ENCODE measurements at places on chromosomes 4 and X.

- peak; percentile 44 for DNase-seq
Observed at GRCh38 chr4:19941434-19941833, 310.3 kb upstream of the SLIT2 start.

DNA sequence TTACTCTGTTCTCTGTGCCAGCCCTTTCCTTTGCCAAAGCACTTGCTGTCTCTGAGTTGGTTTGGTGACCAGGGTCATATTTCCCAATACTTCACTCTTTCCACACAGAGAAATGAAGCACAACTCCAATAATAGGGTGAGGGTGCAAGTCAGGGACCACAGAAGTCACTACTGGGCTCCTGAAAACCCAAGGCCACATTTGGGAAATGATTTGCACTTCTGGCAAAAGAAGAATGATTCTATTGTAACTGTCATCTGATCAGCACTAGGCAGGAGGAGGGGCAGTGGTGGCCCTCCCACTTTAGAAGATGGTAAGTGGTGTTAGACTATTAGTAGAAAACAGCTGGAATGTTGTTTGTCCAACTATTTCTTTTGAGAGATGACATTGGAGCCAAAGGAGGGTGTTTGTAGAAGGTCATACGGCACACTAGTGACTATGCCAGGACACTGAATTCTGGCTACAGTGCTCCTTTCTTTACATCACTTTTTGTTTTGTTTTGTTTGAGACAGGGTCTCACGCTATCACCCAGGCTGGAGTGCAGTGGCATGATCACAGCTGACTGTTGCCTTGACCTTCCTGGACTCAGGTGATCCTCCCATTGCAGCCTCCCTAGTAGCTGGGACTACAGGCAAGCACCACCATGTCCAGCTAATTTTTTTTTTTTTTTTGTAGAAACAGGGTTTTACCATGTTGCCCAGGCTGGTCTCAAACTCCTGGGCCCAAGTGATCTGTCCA, 10.8 kb upstream of the HADH start:
- DNase-seq = no peak

DNA sequence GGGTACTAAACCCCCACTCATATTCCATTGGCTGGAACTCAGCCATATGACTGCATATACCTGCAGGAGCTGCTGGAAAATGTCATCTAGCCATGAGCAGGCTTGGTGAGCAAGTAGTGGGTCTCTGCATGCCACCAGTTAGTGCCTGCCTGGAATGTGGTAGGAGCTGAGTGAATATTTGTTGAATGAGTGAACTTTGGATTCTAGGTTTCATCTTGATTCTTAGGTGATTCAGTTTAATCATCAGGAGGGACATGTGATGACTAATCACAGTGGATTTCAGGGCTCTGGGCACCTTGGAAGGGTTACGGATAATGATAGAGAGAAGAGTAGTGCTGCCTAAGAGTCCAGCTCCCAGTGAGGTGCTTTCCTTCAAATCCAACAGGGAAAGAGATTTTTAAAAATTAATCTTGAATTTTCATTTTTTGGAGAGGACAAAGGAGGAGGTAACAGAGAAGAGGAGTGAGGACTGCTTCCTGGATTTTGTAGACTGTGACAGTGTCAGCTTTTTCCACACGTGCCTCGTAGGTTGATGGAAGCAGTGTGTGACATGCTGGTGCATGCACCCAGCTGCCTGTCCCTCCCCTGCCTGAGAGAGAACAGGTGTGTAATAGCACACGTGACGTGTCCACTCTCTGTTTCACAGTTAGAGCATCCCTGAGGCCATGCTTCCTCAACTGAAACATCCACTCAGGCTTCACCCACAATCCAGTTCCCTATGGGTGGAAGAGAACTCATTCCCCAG, 30.4 kb downstream of the NHS start:
- DNase-seq = no peak

GRCh38 chr4:53380221-53380620, 2.8 kb downstream of the FIP1L1 start:
- DNase-seq = no peak

DNA sequence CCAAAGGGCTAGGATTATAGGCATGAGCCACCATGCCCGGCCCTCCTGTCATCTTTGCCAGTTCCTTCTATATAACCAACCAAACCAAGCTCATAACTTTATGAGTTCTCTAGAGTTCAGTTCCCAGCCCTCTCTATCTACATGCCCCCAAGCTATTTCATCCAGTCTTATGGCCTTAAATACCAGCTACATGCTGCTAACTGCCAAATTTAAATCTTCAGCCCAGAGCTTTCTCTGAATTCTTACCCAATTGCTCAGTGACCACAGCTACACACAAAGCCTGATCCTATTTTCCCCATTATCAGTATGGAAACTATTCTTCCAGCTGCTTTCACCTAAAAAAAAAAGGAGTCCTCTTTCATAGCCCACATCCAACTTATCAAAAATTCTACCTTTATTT, 23.1 kb downstream of the TMEM184C start:
- peak; percentile 31 for DNase-seq

GRCh38 chr4:44319129-44319528, 129.5 kb downstream of the KCTD8 start:
- DNase-seq = no peak

- DNase-seq = no peak
Observed at GRCh38 chr4:140252742-140253555, 99.0 kb upstream of the MAML3 start.

- no peak for DNase-seq
Observed at GRCh38 chrX:30156880-30157560, 58.3 kb upstream of the MAGEB2 start.

DNA sequence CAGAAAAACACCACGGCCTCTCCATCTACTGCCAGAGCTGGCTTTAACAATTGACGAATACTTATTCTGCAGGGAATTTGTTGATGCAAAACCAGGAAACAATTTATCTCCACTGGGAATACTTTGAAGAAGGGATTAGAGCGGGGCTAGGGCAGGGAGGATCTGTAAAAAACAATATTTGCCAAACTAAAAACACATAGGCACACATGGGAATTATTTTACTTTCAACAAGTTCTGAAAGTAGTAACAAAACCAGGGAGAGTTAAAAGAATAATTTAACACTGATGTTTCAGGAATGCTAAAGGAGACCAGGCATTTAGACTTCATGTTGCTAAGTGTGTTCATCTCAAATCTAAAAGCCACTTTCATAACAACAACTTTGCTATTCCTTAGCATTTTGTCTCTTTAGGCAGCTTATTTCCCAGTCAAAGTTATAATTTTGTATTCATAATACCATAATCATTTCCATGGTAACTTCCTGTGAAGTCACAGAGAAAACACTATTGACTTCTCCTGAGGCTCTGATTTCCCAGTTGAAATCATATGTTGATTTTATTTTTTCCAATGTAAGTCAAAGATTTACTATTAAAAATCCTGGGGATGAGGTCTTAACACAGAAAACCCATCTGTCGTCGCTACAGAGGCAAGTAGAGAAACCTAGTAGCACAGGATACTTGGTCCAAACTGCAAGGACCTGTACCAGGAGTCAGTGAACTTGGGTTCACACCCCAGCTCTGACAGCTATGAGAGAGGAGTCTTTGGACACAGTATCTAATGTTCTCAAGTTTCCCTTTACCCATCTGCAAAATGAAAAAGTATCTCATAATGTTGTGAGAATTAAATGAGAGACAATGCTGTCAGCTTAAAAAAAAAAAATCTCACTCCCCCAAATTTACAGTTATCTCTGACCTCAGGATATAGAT, 69.3 kb downstream of the SH3RF1 start:
- DNase-seq = no peak

GRCh38 chrX:68461093-68461492, 27.8 kb upstream of the OPHN1 start:
- no peak for DNase-seq

DNA sequence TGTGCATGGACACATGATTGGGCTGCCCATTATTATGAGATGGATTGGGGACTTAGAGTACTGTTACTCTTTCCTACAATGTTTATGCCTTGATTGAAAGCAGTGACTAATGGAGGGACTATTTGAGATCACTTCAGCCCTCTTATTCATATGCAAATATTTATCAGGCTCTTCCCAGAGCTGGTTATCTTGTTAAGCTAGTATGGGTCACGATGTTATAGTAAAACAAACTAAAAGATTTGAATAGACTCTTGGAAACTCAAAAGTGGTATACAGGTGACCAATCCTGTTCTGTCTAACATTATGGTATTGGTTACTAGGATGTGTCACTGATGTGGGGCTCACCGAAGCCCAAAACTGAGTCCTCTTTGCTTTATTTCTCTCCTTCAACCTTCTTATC, 306.2 kb upstream of the CASK start:
- no peak for DNase-seq

GRCh38 chr4:104015680-104016079, 295.9 kb upstream of the TACR3 start:
- DNase-seq = no peak

DNA sequence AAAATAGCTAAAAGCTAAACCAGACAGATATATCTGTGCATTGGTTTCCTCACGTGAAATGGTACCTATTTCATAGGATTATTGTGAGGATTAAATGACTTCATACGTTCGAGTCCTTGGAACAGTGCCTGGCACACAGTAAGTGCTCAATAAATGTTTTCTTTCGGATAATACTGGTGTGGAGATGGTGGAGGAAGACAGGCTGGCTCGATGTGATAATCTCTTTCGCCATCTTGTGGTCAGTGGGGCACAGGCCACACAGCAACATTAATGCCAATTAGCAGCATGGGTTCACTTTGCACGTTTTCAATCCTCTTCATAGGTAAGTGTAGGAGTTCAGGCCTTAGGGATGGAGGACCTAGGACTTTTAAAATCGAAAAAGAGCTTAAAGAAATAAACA, 9.3 kb downstream of the PAGE4 start:
- no peak for DNase-seq

DNA sequence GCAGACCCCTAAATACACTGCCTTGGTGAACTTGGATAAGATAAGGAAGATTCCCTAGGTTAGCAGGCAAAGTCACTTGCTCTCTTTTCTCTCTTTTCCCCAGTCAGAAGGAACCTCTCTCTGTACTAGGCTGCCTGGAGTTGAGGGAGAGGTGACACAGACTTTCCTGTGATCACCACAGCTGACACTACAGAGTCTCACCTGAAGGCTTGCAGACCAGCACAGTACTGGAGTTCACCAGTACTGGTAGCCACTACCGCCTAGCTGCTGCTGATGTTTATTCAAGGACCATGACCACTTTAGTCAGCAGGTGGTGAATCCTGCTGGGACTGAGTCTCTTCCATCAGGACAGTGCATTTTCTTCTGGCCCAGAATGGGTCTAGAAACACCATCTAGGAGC, 63.3 kb downstream of the PTPN13 start:
- DNase-seq = no peak

- DNase-seq = no peak
Observed at GRCh38 chr4:182521011-182521410, 277.8 kb downstream of the TENM3 start.

DNA sequence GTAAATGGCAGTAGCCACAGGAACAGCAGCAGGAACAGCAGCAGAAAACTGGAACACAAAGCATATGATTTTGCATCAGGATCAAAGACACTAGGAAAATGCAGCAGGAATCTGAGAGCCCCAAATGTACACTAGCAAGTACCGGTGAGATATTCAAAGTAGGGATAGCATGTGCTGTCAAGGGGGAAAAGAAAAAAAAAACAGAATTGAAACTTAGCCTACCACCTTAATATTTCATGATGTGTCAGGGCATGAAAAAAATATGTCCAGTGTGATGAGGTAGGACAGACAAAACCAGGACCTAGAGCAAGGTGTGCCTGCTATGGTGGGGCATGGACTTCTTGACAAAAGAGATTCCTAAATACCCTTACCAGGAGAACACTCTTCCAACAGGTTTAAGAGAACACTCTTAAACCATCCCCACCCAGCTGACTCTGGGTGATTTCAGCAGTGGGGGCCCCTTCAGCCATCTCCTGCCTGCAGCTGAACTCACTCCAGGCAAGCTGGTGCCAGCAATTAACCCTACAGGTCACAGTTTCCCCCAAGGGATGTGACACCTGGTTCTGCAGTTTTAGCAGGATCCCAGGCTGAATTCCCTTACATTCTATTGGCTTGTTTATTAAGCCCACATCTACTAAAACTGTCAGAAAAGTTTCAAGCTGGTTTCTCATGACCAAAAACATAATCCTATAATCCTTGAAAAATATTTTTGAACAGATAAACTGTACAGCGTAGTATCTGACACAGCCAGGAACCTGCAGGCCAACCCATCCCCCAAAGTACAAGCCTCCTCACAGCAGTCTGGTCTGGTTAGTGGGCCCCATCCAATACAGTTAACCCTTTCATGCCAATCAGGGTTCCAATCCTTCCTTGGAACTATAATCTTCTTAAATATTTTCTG, 62.9 kb upstream of the FMR1 start:
- no peak for DNase-seq

GRCh38 chrX:83916525-83916924, 55.6 kb downstream of the CYLC1 start:
- no peak for DNase-seq

DNA sequence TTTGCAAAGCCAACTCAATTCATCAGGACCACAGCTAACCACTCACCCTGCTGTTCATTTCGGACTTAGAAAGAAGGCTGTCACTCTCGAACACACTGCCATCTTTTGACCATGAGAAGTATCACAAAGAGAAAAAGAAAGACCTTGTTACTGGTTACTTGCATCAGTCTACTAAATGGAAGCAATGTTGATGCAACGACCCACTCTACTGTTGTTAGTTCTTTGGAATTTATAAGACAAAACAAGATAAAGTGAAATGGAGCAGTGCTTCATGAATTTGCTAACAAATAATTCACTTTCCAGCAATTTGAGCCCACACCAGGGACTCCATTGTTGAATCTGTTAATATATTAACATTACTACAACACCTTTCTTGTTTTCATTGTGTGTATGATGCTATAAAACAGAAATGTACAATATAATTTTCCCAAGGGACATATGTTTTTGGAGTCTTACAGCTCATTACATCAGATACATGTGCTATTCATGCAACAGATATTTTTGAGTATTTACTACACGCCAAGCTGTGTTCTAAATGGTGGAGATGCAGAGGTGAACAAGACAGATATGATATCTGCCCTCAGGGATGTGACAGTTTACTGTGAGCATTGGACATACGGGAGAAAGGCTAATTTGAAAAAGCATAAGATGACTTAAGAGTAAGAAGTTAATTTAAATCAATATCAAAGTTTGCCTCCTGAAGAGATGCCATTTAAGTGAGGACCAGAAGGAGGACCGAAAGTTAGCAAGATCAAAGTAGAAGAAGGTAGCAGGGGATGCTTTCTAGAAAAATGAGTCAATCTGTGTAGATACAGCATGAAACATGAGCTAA, 87.2 kb downstream of the AREG start:
- no peak for DNase-seq

DNA sequence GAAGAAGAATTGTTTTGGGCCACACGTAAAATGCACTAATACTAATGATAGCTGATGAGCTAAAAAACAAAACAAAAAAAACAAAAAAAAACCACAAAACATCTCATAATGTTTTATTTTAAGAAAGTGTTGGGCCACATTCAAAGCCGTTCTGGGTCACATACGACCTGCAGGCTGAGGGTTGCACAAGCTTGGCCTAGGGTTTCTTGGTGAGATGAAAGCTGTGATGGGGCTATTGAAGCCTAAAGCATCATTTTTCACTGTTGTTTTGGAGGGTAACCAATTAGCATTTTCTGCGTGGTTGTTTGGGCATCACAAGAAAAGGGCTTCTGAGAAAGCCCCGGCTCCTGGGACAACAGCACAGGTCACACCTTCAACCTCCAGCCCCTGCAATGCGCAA, 42.5 kb upstream of the ZNF157 start:
- DNase-seq = no peak

Data from HFF-Myc (cell line).